ENCODE measurements at places on chromosomes 2 and 18.

- no peak for DNase-seq
Observed at GRCh38 chr2:122423934-122424333, 668.5 kb downstream of the TSN start.

GRCh38 chr2:58757971-58758370, 516.8 kb upstream of the FANCL start:
- DNase-seq: no peak

DNA sequence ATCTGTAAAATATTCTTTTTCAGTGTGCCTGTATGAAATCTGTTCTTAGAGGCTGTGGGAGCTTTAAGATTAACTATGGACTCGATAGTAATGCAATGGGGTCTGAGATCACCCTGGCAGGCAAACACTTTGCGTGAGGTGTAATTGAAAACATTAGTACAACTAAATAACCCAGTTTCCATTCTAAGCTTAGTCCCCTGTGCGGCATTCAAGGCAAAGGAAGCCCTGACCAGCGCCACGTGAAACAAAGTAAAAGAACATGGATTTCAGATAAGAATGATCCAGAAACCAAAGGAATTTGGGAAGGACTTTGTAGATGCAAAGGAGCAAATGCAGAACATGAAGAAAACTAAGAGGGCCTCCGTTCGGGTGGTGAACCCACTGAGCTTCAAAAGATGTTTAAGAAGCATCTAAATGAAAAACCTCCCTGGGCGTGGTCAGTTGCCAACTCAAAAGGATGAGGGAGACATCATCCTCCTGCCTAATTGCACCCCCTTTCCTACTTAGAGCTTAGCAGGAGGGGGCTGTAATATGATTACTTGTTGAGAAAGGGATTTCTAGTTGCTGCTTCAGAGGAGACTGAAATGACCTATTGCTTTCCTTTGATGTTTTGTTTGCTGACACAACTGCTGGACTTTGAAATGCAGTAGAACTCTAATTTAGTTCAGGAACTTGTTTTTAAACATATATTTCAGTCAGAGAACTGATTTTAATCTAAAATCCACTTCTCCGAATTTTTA, 7.9 kb upstream of the CETN1 start:
- no peak for DNase-seq

DNA sequence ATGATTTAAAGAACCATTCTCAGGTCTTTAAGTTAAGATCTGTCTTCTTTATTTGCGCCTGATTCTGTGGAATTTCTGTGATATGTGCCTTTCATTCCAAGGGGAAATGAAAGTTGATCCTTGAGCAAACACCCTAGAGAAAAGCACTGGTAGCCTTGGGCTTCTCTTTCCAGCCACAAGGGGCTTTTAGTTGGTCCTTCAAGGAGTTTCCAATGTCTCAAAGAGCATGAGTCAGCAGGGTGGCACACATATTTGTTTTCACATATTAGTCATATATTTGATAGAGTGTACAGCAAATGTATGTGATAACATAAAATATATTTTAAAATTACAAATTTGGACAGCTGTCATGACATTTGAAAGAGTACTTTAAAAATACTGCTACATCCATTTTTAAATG, 339.5 kb downstream of the TXNL1 start:
- no peak for DNase-seq

DNA sequence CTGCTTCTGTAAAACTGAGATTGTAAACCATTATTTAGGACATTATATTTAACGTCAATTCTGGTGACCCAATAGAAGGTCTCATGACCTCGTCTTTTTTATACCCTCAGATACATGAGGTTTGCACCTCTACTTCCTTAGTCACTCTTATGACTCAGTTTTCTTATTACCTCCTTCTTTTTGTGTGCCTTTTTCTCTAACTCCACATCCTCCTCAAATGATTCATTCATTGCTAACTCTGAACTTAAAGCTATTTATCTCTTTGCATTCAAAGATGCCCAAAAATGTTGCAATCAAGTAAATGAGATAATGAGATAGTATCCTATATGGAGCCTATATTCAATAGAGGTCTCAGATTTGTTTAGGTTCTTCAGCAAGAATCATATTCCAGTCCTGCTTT, 121.0 kb upstream of the KYNU start:
- no peak for DNase-seq

GRCh38 chr18:67456711-67457110, 59.8 kb downstream of the DSEL start:
- no peak for DNase-seq
